ENCODE measurements at places on chromosomes 6 and 20.
A peak's percentile ranks its signal among the peaks of the same experiment; 100 is the strongest.

GRCh38 chr20:13298692-13299373, 77.8 kb downstream of the ISM1 start:
- no peak for DNase-seq

DNA sequence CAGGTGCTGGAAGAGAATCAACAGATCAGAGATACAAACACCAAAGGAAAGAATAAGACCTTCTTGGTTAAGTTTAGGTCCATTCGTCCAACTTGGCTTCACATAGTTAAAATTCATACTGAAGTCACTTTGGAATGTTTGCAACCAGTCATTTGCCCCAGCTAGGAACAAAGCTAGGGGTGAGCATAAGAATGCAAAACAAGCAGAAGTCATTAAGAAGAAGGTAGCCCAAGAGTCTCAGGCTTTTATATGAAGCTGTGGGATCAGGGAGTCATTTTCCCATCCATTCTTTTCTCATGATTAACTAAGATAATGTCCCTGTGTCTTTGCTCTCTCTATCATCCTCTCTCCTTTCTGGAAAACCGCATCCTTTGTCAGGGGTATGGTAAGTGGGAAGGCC, 51.5 kb upstream of the TMEM170B start:
- DNase-seq: no peak

GRCh38 chr20:50220093-50220893, 29.7 kb downstream of the CEBPB start:
- no peak for DNase-seq

GRCh38 chr6:40844246-40844645, 194.8 kb downstream of the UNC5CL start:
- DNase-seq: no peak

GRCh38 chr20:10551732-10552724, 116.9 kb downstream of the SLX4IP start:
- DNase-seq: peak; percentile 25

DNA sequence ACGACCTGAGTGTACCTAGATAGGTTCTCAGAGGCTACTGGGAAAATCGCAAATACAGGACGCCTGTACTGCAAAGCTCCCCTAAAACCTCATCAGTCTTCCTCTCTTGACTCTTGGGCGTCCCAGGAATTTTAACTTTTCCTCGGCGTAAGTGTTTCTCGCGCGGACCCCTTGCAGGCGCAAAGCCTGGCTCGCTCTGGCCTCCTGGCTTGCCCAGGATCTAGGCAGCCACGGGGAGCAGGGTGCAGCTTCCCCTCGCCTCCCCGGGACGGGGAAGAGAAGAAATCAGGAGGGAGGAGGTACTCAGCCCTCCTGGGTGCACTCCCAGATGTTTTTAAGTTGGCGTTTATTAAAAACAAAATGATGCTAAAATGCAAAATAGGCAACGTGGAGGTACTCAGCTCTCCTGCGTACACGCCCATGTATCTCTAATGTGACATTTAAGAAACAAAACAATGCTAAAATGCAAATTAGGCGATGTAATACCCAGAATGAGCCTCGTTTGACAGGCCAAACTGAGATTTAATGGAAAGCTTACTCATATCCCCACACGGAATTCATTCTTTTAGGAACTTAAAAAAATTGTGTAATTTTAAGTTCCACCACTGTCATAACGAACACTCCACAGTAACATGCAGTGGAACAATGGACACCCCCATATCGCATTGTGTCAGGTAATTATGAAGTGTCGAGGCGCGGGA, 1.6 kb upstream of the SOBP start:
- DNase-seq: no peak

DNA sequence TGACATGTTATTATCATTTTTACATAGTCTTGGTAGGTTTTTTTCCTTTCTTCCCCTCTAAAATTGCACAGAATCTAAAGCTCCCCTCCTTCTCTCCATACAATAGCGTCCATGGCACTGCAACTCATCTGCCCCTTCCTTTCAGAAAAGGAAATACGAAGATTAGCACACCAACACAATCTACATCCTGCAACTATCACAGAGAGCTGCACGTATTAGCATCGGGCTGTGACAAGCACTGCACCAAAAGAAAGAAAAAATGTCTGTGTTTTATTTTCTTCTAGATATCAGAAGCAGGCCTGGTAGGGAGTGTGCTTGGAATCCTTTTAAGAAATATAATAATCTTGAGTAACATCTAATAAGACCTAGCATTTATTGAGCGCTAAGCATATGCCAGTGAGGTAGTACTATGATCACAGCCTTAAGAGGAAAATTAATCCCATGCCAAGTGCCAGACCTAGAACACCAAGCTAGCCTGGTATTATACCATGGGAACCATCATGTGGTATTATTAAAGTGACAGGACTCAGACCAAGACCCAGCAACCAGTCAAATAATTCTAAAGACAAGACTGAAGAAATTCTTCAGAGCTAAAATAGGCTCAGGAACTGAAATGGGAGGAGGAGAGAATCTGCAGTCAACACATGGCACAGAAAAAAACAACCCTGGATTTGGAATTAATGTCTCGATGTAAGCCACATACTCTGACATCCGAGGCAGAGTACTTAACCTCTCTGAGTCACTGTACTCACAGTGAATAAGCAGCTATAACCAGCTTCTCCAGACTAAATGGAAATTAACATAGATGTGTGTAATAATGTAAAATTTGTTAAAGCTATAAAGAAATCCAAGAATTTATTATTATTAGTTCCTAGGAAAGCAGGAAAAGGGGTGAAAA, 124.3 kb downstream of the IPCEF1 start:
- no peak for DNase-seq

DNA sequence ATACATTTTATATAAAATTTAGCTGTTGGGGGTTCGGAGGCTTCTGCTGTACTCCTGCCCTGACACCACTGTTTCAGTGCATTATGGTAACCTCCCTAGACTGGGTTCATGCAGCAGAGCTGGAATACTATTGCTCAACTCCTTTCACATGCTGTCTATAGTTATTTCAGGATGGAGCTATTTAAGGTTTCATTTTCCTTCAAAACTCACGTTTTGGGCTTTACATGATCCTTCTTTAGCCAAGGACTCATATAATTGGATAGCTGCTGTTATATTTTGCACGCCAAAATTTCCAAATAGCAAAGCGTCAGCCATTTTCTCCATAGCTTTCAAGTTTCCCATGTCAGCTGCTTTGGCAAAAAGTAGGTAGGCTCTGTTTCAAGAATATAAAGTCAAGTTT, 76.8 kb downstream of the SEL1L2 start:
- DNase-seq: no peak

DNA sequence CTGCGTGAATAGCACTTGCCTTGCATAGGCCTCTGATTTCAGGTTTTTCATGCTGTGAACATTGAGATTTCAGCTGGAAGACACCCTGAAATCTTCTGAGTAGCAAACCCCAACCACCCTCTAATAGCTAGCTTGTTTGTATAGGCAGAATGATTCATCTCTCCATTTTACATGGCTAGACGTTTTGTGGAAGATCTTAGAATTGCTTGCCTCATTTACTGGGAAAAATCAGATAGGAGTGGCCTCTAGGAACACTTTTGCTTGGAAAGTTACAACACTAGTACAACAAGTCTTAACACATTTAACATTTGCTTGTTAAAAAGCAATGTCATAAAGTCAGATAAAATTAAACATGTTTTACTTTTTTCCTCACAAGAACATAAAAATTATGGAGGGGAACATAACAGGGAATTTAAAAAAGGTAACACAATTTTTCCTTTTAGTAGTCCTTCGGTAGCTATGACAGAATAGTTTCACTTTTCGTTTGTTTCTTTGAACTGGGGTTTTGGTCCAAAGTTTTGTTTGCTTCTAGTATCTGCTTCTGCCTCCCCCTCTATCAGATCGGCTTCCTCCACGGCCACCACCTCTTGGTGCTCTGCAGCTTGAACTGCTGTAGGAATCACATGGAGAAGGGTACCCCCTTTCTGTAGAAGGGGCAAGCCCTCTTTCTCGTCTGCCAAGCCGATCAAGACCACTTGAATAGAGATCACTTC, 102.2 kb upstream of the PTCHD4 start:
- DNase-seq: no peak

DNA sequence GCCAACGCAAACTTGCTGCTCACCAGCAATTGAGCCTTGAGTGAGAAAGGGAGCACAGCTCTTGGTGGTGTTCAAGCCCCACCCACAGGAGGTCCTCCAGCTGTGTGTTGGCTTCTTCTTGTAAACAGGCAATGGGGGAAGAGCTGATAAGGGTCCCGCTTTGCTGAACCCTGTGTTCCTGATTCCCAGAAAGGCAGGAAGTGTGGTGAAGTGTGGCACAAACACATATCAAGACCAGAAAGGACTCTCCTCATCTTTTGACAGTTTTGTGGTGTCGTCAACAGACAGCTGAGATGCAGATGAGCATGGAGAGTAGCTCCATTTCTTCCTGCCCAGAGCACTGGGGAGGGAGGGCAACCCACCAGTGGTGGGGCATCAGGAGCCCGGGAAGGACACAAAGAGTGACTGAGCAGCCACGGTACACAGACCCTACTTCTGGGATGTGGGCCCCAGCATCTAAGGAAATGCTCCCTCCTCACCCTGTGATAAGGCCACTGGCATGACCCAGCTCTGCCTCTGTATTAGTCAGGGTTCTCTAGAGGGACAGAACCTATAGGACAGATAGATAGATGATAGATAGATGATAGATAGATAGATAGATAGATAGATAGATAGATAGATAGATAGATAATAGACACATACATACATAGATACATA, 188.9 kb upstream of the TAB2 start:
- DNase-seq: peak; percentile 90

DNA sequence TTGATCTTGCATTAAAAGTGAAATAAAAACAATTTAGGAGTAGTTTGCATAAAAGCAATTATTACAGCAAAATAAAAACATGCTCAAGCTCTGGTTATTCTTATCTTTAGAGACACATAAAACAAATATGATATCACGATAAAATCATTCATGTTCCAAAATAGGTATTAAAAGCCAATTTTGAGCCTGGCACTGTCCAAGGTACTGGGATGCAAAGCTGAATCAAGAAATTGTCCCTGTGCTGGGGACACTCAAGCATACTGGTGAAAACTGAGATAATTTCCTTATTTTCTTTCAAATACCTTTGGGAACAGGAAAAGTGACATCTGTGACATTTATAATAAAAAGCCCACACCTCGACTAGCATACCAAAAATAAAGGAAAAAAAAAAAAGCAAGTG, 931 bp upstream of the MTCL3 start:
- DNase-seq: peak; percentile 13

- DNase-seq: no peak
Observed at GRCh38 chr6:14804785-14805210, 441.1 kb upstream of the JARID2 start.

GRCh38 chr6:84979541-84979940, 215.1 kb upstream of the TBX18 start:
- DNase-seq: no peak

GRCh38 chr6:84348801-84349200, 121.4 kb upstream of the CEP162 start:
- DNase-seq: no peak

- no peak for DNase-seq
Observed at GRCh38 chr6:112016320-112016719, 37.6 kb upstream of the CCN6 start.

DNA sequence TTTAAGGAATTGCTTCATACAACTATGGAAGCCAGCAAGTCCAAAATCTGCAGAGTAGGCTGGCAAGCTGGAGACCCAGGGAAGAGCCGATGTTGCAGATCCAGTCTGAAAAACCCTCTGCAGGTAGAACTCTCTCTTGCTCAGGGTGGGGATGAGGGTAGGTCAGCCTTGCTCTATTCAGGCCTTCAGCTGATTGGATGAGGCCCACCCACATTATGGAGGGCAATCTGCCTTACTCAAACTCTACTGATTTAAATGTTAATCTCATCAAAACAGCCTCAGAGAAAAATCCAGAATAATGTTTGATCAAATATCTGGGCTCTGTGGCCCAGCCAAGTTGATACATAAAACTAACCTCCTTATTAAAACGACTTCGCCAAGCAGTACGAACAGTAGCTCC, 29.7 kb upstream of the RNF24 start:
- no peak for DNase-seq

DNA sequence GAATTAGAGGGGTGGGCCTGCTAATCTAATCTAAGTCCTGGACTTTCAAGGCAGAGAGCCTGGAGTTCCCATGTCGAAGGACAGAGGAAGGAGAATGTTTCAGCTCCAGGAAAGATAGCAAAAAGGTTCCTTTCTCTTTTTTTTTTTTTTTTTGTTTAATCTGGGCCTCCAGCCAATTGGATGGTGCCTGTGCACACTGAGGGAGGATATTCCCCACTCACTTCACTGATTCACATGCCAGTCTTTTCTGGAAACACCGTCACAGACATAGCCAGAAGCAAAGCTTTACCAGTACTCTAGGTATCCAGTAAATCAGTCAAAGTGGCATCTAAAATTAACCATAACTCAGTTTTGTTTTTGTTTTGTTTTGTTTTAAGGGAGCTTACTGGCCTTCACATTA, 721.1 kb downstream of the TENT5A start:
- DNase-seq: no peak

DNA sequence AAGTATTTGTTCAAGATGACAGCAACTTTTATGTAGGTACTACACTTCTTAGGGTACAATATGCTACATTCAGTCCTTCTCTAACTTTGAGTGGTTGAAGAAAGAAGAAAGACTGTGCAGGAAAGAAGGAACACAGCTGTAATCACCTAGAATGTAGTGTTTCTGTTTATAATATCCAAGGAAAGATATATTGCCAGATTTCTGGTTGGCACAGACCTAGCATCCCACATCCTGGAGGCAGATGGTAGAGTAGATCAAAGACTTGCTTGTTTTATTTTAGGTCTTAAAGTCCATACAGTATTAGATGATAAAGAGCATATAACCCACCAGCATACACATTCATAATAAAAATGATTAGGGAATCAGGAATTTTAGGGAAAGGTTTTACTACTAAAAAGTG, 13.3 kb upstream of the FABP7 start:
- DNase-seq: no peak

DNA sequence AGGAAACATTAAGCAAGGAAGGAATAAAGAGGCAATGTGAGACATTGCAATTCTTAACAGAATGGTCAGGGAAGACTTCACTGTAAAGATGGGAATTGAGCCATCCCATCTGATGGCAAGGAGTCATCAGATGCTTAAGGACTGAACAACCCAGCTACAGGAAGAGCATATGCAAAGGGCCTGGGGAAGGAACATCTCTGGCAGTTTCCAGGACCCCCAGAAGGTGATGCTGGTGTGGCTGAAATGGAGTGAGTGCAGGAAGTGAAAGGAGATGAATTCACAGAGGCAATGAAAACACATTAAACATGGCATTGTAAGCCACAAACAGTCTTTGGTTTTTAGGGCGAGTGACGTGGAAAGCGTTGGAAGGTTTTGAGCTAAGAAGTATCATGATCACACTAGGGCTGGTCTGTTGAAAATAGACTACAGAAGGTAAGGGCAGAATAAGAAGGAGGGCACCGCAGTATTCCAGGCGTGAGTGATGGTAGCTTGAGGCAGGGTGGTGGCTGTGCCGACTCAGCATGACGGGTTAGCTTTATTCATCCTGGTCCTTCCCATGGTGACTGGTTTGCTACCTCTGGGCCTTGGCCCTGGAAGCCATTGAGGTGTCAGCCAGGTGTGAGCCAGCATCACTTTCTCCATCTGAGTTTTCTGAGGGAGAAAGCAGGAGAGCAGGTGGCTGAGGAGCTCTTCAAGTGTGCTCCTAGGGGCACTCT, 6.8 kb downstream of the BTN2A1 start:
- DNase-seq: no peak

- DNase-seq: no peak
Observed at GRCh38 chr20:52971498-52972189, 514 bp upstream of the TSHZ2 start.

All from DND-41 (cell line).